ENCODE measurements at places on chromosomes 4 and X.

- DNase-seq = no peak
Measured at GRCh38 chr4:150283689-150284088, 205.4 kb downstream of the DCLK2 start.

- no peak for DNase-seq
Measured at GRCh38 chrX:151132531-151132930, 43.9 kb upstream of the GPR50 start.

DNA sequence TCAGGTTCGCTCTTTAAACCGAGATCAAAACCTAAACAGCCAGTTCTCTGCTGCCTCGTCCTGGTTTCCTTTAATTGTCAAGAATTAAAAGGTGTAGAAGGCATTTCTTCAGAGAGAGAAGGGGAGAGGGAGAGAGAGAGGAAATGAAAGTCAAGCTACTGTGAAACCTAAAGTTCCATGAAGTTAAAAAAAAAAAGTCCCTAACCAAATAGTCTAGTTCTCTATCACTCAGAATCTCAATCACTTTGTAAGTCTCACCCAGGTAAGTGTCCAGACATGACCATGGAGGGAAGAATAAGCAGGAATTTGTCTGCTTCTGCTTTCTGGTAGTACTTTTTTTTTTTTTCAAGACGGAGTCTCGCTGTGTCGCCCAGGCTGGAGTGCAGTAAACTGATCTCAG is 18.8 kb upstream of the SMIM14 start:
- no peak for DNase-seq

DNA sequence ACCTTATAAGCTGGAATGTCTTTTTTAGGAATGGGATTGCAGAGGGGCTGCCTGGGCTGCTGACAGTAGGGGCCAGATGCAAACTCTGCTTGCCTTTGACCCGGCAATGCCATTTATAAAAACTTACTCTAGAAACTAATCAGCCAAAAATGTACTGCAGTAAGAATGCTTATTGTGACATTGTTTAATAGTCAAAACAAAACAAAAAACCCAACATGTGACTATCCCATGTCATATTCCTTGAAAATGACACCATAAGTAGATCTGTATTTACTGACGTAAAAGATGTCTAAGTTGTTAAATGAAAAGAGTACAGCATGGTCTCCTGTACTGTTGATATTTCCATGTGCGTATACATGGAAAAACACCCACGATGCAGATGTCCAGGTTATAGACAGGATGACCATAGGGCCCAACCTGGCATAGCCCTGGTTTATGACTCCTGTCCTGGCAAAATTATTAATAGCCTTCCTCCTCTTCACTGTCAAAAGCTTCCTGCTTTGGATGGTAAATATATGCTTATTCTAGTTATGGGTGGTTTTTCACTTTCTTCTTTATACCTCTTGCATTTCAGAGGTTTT is 138.9 kb downstream of the PTTG2 start:
- DNase-seq = no peak

DNA sequence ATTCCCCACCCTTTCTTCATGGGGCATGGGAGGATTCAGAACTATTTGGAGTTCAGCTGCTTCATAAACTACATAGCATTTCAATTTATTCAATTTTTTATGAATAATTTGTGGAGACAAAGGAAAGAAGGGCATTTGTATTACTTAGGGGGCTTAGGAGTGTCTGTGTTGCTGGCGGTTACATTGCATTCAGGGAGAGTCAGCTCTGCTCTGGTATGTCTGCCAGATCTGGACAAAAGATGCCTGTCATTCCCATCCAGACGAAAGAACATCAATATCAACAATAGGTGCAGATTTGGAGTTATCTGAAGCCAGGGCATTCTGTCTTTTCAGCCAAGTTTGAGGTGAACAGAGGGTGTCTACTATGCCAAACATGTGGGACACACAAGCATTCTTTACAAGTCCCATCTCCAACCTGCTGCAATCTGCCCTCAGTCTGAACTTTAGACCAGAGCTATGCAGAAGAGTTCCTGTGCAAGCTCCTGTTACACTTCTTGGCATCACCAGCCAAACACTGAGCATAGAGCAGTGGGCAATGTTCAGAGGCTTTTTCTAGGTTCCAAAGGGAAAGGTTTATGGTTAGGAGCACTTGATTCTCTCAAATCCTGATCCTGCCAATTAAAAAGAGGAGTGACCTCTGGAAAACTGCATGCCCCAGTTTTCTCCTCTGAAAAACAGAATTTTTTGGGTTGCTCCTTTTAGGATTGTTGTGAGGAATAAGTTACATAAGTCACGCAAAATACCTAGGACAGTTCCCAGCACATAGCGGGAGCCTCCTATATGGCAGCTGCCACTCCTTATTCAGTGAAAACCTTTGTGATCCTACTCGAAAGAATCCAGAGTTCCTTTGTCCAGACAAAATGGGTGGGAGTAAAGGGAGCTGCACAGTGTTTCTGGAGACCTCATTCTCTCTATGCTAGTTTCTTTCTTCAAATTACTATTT is 719.5 kb upstream of the SLIT2 start:
- no peak for DNase-seq

DNA sequence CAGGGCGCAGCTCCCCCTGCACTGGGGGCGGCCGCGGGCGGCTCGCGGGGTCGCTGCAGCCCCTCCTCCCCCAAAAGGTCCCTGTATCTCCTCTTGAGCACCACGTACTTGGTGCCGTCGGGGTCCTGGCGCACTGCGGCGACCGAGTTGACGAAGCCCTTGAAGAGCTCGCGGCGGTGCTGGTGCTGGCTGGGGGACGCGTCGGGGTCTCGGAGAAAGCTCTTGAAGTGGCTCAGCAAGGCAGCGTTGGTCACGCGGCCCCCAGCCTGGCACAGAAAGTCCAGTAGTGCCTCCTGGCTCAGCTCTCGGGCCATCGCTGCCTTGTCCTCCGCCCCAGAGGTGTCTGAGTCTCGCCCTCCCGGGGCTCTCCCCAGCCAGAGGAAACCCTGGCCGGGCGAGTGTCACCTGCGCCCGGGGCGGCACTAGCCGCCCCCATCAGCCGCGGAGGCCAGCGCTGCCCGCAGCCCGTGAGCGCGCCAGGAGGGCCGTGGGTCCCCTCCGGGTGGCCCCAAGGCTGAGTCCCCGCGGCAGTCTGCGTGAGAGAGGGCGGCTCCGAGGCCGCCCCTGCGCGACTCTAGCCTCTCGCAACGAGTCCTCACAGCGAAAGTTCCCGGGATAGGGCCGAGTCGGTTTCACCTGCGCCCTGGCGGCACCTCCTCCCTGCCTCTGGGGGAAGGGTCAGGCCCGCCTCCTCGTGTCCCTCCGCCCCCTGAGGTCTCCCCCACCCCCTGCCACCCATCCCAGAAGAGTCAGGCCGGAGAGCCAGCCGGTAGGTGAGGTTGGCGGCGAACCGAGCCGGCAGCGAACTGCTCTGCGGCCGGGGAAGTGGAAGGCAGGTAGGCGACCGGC is at the start of gene SOWAHB:
Gene SOWAHB, minus strand, starts transcription at position 609 of the 849 bp plus-strand sequence. Its CDS starts 295 bp downstream, at position 314.
- peak; percentile 43 for DNase-seq

GRCh38 chrX:116317409-116317808 is 119.0 kb upstream of the SLC6A14 start:
- DNase-seq = no peak

- DNase-seq = no peak
Measured at GRCh38 chr4:140211161-140211560, 57.2 kb upstream of the MAML3 start.

DNA sequence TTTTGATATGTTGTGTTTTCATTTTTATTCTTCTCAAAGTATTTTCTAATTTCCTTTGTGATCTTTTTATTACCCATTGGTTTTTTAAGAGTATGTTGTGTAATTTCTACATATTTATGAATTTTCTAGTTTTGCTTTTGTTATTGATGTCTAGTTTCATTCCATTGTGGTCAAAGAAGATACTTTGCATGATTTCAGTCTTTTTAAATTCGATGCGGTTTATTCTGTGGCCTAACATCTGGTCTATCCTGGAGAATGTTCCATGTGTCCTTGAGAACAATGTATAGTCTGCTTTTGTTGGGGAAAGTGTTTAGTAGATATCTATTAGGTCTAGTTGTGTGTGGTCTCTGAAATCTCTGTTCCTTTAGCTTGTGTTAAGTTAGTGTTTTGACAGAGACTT is 46.2 kb downstream of the PPEF1 start:
- DNase-seq = no peak

- DNase-seq = no peak
Measured at GRCh38 chr4:52751487-52751911, 274 bp upstream of the ERVMER34-1 start.

DNA sequence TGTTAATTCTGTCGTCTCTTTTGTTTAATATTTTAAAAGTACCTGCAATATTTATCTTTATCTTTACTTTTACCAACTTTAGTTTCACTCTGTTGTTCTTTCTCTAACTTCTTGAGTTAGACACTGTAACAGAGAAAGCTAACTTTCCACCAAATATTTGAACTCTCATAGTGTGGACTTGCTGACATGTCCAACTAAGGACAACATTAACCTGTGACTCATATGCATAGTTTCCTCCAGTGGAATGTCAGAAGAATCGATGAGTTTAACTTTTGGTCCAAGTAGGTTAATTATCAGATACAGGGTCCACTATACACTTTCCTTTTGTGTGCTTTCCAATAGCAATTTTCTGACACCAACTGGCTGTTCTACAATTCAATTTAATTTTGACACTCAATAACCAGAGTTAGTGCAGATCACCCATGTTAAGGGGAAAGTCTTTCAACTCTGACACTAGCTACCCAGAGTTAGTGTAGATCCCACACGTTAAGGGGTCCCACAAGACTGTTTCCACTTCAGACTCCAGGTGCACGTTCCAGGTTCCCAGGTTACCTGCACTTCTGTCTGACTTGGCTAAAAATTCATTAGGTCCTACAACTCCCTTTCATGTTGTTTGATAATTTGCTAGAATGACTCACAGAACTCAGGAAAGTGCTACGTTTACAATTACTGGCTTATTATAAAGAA is 559.0 kb upstream of the AMOT start:
- DNase-seq = no peak

- no peak for DNase-seq
Measured at GRCh38 chr4:167025670-167026069, 208.6 kb downstream of the SPOCK3 start.

DNA sequence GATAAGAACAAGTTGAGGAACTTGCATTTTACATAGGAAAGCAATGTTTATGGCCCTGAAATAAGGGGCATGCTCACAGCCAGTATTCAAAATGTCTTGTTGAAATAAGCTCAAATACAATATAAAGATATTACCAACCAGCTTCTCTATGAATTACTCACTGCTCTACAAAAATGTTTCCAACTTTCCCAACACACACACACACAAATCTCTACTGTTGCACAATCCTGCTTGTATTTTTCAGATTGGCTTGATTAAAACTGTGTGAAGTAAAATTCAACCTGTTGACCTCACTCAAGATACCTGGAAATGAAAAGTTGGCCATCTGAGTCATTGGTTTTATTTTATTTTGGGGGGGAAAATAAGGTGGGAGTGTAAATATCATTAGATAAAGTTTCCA is 128.6 kb downstream of the CHIC2 start:
- no peak for DNase-seq

DNA sequence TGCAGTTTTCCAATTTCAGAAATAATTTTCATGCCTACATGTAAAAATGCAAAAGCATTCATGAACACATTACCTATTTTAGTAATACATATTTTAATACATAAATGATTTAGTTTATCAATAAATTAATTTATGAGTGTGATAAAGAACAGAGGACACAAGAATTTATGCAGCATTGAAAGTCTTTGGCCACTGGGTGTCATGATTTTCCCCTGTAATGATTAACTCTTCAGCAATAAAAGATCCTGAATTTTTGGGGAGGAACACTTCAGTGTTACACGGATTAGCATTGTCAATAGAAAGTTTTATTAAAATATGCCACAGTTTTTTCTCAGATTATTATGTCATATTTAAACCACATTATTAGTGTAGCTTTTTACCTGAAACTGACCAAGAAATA is 8.6 kb upstream of the VCX2 start:
- no peak for DNase-seq

GRCh38 chr4:182748283-182748682 is 168.9 kb downstream of the DCTD start:
- DNase-seq = no peak

GRCh38 chr4:153209410-153209809 is 5.2 kb downstream of the TRIM2 start:
- no peak for DNase-seq

GRCh38 chrX:618761-619450 is 11.7 kb upstream of the SHOX start:
- DNase-seq = no peak

DNA sequence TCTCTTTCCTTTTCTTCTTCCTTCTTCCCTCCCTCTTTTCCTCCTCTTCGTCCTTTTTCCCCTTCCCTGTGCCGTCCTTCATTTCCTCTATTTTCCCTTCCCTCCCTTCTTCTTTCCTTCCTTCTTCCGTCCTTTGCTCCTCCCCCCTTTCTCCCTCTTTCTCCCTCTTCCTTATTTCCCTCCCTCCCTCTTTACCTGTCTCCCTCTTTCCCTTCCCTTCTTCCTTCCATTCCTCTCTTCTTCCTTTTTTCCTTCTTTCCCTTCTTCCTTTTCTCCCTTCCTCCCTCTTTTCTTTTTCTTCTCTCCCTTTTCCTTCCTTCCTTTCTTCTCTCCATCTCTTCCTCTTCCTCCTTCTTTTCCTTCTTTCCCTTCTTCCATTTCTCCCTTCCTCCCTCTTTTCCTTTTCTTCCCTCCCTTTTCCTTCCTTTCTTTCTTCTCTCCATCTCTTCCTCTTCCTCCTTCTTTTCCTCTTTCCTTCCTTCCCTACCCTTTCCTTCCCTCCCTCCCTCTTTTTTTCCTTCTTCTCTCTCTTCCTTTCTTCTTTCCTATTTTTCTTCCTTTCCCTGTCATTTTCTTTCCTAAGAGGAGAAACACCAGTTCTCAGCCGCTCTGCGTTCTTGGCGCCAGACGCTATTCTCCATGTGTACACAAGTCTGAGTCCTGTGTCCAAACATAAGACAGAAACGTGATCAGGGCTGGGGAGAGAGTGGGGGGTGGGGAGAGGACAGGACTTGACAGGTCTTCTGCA is 597.1 kb downstream of the MID1IP1 start:
- no peak for DNase-seq

- DNase-seq = no peak
Measured at GRCh38 chr4:110904435-110905065, 281.7 kb upstream of the PITX2 start.

- DNase-seq = no peak
Measured at GRCh38 chrX:74931214-74931613, 6.0 kb upstream of the NEXMIF start.

GRCh38 chr4:143488687-143489086 is 24.8 kb upstream of the SMARCA5 start:
- DNase-seq = no peak

DNA sequence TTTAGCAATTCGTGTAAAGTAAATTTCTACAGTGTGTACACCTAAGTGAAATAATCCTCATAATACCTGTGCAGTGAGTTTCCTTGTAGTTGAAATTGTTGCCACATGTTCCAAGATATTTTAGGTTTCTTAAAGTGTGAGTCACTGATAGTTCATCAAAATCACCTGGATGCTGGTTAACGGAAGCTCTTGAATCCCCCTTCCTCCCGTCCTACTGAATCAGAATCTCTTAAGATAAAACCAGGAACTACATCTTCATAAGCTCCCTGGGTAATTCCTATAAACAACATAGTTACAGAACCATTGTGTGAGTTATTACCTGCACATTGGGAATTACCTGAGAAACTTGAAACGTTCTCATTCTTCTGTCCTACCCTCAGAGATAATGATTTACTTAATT is 197.4 kb upstream of the HS3ST1 start:
- no peak for DNase-seq

- no peak for DNase-seq
Measured at GRCh38 chrX:85419293-85419692, 39.8 kb upstream of the POF1B start.
